HFFc6 (cell line): ENCODE measurements at places on chromosomes 5 and 9. TPM values are rescaled to one million over a fixed set of nuclear protein-coding genes. Genes with fewer than 3 reads are reported as not detected.

DNA sequence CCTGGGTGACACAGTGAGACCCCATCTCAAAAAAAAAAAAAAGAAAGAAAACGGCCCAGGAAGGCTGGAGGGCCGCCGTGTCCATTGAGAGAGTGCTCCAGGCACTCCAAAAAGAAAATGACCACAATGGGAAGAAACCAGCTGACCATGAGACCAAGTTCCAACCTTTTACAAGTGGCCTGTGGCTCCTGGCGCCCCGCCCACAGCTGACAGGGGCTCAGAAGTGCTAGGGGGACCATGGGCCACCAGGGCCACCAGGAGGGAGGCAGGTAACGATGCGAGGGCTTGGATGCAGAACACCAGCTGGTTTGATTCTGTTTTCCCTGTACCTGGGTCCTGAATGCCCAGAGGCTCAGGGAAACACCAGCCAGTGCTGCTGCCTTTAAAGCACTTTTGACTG lies 34.6 kb downstream of the FXN start:
- H3K27me3 ChIP-seq = no peaks in the 10 kb centered on the region; the same call in 1 of the 2 replicates
- no peak overlapping the region for H3K27ac ChIP-seq
- H3K36me3 ChIP-seq = 0 out of 2 replicates have a peak, but pooled peaks cover 4% of the 10 kb centered on the region
- DNase-seq = no peak
- H3K4me3 ChIP-seq = no peak overlapping the region

Gene DBH
- not detected in 3 replicates for total RNA-seq

Gene ACTBL2
- total RNA-seq = not detected in 3 replicates

- DNase-seq = no peak
- no peaks in the 10 kb centered on the region for H3K36me3 ChIP-seq
- no peak overlapping the region for H3K27ac ChIP-seq
- peaks cover 6% of the 10 kb centered on the region; the same call in 1 of the 2 replicates for H3K4me1 ChIP-seq
- peaks cover 25% of the 10 kb centered on the region for H3K27me3 ChIP-seq
- no peak overlapping the region for H3K4me3 ChIP-seq
These were observed 46.2 kb downstream of the NSUN2 start for GRCh38 chr5:6586647-6587042.
